ENCODE measurements at places on chromosomes 6 and 20.

GRCh38 chr20:34150306-34151000 lies 38.4 kb upstream of the EIF2S2 start:
- no peak for DNase-seq

DNA sequence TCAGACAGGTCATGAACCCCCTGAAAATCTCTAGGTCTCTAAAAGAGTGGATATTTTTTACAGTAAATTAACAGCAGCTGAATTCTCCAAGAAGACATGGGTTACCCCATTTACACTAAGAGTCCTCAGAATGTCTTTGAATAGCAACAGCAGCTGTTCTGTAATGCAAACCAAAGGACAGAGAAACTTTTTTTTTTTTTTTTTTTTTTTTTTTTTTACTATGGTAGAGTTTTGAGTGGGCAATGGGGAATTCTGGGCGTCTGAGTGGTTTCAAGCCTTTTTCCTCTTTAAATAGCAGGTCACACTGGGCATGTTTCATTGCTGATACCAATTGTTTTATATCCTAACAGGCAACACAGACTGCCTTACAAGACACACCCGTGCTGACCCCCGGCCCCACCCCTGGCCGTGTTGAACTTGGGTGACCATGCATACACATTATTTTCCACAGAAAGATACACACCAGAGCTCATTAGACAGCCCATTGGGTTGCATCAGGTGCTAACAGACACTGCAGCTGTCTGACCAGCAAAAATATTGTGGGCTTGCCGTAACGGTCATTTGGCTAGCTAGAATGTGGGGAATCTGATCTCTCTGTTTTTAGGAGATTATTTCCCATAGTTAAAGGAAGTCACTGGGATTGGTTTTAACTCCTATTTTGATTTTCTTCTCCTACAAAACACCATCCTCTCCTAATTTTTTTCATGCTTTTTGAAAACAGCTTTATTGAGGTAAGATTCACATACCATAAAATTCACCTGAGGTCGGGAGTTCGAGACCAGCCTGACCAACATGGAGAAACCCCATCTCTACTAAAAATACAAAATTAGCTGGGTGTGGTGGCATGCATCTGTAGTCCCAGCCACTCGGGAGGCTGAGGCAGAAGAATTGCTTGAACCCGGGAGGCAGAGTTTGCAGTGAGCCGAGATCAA lies 26.7 kb upstream of the IRF4 start:
- no peak for DNase-seq

DNA sequence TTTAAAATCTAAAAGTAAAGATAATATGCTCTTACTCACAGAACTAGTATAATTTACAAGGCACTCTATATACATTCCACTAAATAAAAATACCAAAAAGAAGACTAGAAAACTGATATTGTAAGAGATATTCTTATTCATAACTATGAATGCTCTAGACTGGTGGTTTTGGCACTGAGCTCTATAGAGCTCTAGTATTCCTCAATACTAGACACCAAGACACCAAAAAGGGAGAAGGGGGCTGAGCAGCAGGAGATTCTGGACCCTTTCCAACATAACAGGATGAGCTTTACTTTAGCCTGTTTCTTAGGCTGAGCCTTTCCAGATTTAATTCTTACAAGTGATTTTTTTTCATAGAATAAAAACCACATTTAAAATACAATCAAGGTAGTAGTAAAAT lies 173.6 kb downstream of the COL21A1 start:
- DNase-seq = no peak

- no peak for DNase-seq
Measured at GRCh38 chr6:82651845-82652335, 288.3 kb downstream of the TPBG start.

Data from HCEC 1CT (cell line).